GM20000 (cell line): ENCODE measurements at places on chromosomes 12 and 14.
A peak's percentile ranks its signal among the peaks of the same experiment; 100 is the strongest.

DNA sequence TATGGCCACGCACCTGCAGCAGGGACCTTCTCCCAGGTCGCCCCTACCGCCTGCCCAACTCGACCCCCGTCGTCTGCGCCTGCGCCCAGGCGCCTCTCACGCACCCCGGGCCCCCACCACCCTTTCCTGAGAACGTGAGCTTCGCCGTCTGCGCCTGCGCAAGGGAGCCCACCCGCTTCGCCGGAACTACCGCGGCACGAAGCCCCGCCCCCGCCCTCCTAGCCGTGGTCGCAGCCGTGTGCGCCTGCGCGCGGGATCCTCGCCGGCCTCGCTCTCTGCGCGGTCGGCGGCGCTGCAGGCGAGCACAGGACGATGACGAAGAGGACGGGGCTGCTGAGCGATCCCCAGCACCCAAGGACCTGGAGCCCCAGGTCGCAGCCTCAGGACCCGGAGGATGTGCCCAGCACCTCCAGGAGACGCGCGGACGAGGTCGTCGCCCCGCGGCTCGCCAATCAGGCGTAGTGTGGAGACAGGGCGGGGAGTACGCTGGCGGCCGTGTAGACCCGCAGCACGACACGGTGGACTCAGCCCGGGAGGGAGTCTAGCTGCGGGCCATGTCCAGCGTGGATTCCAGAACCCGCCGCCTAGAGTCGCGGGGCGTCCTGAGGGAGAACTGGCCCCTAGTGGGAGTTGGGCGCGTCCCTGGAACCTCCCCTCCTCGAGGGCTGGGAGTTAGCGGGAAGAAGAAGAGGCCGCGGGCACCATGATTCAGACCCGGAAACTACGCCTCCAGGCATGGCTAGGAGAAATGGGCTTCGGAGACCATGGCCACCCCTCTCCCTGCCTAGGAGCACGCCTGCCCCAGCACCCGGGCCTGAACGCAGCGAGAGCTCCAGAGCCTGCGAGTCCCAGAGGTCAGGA, 1120.8 kb upstream of the TMEM132C start:
- DNase-seq, result no peak

DNA sequence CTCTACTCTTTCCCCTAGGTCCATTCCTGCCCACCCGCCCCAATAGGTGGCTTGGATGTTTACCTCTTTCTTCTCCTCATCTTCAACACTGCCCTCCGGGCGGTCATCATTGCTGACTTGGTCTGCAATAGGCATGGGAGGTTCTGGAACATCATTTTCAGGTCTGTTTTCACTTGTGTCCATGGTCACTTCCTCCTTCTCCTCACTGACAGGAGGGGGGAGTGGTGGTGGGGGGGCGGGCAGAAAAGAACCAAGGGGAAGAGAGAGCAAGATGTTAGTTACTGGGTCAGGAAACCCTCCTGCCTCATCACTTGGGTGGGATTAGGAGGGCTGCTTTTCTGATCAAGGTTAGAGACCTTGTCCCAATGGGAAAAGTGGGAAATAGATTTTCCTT, 12.1 kb upstream of the CDH24 start:
- DNase-seq, result peak; percentile 8

DNA sequence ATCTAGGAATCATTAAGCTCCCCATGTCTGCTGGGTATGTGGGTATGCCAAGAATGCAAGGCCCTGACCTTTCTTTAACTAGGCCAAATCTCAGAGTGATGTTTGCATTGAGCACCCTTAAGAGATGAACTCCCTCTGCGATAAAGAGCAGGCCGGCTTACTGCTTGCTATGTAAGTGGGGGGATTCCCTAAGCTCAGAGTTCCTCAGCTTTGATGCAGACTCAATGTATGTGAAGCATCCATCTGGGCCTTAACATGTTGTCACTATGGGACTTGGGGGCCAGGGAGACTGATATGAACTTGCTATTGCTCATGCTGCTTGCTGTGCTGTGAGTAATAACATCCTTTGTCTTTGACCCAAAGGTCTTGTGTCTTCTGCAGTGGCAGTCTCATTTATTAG, 149.7 kb downstream of the C12orf75 start:
- no peak for DNase-seq

DNA sequence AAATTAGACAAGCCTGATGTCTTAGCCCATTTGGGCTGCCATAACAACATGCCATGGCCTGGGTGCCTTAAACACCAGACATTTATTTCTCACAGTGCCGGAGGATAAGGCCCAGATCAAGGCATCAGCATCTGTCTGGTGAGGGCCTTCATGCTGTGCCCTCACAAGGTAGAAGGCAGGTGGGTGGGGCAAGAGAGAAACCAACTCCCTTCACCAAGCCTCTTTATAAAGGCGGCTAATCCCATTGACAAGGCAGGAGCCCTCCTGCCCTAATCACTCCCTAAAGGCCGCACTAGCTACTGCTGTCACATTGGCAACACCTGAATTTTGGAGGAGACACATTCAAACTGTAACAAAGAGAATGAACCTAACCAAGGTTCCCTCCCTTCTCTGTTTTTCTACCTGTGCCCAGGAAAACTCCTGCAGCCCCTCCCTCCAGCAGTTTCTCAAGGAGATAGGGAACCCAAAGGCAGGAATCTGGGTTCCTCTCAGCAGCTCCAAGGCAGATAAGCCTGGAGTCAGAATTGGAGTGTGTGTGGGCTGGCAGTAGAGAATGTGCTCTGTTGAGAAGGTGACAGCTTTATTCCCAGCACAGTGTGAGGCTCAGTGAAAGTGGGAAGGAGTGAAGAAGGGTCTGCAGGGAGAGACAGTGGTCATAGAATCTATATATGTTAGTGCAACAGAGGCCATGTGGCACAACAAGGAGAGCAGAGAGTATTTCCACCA, 21.7 kb upstream of the GPATCH2L start:
- DNase-seq, result no peak

GRCh38 chr12:126588586-126589249, 1523.5 kb downstream of the AACS start:
- DNase-seq, result no peak

DNA sequence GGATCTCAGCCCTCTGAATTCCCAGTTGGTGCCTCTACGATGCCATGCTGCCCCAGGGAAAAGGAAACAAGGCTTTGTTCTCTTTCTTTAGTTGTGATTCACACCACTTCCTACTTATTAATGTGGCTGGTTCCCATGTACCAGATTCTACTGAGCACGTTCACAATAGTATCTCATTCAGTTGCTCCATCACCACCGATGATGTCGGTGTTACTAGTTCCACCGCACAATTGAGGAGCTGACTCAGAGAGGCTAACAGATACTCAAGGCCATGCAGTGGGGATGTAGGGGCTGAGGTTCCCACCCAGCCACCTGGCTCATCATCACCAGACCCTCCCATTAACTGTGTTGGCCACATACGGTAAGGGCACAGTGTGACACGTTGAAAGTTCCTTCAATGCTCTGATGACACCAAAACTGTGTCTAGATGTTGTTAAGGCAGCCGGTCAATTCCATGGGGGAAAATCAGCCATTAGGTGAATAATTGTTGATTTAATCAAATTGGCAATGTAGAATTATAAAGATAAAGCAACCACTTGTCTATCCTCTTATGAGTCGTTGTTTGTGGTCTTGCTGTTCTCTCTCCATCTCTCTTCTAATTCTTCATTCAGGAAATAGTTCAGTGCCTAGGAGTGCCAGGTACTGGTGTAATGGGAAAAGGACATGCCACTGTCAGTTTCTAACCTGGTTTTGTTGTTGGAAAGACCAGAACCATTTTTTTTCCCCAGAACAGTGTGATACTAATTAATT, 244.2 kb upstream of the CRY1 start:
- no peak for DNase-seq

GRCh38 chr12:33432992-33433391, 6.6 kb downstream of the SYT10 start:
- no peak for DNase-seq

DNA sequence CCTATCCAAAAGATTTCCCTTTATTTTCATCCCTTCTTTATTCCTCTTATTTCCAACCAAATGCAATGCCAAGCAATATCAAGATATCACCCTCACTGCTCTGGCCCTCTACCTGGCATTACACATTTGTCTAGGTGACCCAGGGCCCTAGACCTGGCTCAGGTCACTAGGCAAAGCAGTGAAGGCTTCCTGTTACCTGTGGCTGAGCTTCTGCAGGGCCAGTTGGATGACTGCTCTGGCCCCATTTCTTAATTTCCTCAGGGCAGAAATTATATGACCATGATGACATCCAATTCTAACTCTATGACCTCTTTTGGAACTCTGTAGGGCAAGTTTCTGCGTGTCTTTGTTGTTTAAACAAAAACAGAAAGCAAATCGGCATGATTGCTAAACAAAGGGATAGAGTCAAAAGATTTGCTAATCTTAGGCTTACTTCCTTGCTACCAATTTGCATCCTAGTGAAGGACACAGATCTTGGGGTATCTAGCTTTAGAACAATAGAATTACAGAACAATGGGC, 7.4 kb upstream of the CCDC198 start:
- DNase-seq, result no peak

- no peak for DNase-seq
These were observed 303.6 kb downstream of the CEP128 start for GRCh38 chr14:80637756-80638619.

DNA sequence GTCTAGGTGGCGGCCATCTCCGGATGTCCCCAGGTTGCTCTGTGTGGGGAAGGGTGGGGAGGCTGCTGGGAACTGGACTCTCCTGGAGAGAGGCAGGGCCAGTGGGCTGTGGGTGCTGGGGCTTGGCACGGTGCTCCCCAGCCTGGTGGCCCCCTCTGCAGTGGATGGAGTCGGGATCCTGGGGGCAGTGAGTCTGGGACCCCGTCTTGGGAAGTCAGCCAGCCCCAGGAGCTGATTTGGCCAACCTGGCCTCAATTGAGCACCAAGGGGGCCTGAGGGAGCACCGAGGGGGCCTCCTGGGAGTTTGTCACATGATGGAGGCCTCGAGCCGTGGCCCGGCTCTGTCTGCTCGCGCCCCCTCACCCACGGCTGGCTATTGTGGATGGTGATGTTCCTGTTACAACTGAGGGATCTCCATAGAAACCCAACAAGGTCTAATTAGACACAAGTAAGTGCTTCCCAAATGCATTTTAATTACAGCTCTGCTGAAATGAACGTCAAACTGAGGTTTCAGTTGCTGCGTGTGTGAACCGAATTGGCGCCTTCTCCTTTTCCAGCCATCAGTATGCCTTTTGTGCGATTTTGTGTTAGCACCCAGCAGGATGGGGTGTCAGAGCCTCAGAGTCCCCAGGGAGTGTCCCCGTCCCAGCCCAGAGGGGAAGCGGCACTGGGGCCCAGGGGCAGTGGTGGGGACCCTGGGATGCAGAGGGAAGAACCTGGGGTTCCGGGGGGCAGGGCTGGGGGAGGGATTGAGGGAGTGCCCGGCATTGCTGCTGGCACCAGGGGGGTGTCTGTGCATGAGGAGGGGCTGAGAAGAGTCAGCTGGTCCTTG, 71.8 kb downstream of the KIF26A start:
- DNase-seq, result no peak

DNA sequence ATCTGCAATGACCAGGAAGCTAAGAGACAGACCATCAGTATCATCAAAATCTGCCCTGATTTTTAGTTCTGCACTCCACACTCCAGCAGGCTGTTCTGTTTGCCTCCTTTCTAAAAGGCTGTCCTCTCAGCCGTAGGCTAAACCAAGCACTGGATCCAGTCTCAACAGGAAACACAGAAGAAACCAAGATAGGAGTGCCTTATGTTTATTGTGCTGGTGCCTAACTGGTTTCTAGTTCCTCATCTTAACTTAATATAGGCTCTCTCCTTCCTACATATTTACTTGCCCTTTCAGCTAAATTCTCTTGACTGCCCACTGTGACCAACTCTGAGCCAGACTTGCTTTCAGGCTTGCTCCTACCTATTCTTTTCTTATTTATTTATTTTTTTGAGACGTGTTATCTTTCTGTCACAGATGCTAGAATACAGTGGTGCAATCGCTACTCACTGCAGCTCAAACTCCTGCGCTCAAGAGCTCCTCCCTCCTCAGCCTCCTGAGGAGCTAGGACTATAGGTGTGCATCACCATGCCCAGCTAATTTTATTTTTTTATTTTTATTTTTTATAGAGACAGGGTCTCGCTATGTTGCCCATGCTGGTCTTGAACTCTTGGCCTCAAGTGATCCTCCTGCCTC, 30.8 kb downstream of the GALNT4 start:
- no peak for DNase-seq

- DNase-seq, result no peak
These were observed 12.6 kb downstream of the RCOR1 start for GRCh38 chr14:102605029-102605428.

DNA sequence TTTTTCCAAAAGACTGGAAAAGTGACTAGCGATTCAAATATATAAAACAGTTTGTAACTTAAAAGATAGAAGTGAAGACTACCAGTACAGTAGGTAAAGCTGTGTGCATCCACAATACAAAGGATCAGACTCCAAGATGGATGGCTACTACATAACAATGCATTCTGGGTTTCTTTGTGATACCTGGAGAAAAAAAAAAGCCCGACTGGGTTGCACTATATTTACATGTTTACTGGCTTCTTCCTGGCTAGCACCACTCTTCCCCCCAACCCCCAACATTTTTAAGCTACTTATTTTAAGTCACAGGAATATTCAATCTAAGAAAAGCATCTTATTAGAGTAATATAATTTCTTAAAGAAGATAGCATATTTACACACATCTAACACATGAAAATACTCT, 61.1 kb upstream of the SINHCAF start:
- no peak for DNase-seq

GRCh38 chr12:75489187-75489586, 8.6 kb downstream of the GLIPR1 start:
- DNase-seq, result no peak

- DNase-seq, result no peak
These were observed 184.0 kb downstream of the MSRB3 start for GRCh38 chr12:65462484-65462883.

GRCh38 chr12:96375841-96376604, 24.2 kb downstream of the CDK17 start:
- DNase-seq, result peak; percentile 19

- DNase-seq, result no peak
These were observed 14.9 kb upstream of the FIGNL2 start for GRCh38 chr12:51863363-51863932.

- DNase-seq, result no peak
These were observed 212.9 kb upstream of the FAR2 start for GRCh38 chr12:28936221-28936620.
